Activated T-helper 17 cell treated with anti-CD3 and anti-CD28 coated beads, Interleukin-2, amount 50 U/mL, for 72 hours (primary cell): ENCODE measurements at places on chromosomes 5 and 9. TPM values are rescaled to one million over a fixed set of nuclear protein-coding genes. Genes with fewer than 3 reads are reported as not detected.

- ATAC-seq: no peak
These were observed 509.9 kb upstream of the ZNF608 start for GRCh38 chr5:125256296-125256695.

SPEF2 gene
- total RNA-seq: 9.3 TPM

GRCh38 chr9:108142504-108143201 is 653.1 kb upstream of the KLF4 start:
- ATAC-seq: no peak

DNA sequence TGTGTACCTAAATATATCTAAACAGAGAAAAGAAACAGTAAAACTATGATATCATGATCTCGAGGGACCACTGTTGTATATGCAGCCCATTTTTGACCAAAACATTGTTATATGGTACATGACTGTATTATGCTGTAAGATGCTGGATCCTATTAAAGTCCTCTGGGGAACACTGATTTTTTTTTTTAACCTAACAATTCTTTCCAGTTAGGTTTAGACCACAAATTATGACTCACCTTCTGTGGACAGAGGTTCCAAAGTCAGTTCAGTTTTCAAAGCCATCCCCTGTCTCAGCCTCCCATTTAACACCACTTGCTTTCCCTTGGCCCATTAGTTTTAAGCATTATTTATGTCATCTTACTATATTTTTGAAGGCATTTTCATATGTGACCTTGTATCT is 27.1 kb downstream of the TRMO start:
- no peak for ATAC-seq

DNA sequence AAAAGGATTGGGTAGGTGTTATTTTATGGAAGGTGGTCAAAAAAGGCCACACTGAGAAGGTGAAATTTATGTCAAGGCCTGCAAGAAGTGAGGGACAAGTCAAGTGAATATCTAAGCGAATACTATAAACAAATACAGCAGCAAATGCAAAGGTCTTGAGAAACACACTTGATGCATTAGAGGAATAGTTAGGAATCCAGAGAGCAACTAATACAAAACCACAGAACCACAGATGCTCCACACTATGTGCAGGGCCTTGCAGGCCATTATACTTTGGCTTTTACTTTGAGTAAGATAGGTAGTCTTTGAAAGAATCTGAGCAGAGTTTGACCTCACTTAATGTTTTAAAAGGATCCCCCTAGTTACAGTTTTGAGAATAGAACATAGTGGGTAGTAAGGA is 4.6 kb downstream of the ZNF622 start:
- ATAC-seq: no peak

- peak; percentile 54 for ATAC-seq
These were observed 975 bp downstream of the AGXT2 start for GRCh38 chr5:35046774-35047173.
